DMS 273 treated with DMSO at 0.1 percent for 48 hours (cell line): ENCODE measurements at places on chromosomes 11 and 22.

GRCh38 chr11:71336176-71336995, 84.0 kb upstream of the SHANK2 start:
- no peak for DNase-seq

GRCh38 chr11:6594142-6594768, 9.2 kb downstream of the RRP8 start:
- DNase-seq, result no peak

- DNase-seq, result no peak
Measured at GRCh38 chr11:8527939-8528338, 66.1 kb downstream of the STK33 start.

DNA sequence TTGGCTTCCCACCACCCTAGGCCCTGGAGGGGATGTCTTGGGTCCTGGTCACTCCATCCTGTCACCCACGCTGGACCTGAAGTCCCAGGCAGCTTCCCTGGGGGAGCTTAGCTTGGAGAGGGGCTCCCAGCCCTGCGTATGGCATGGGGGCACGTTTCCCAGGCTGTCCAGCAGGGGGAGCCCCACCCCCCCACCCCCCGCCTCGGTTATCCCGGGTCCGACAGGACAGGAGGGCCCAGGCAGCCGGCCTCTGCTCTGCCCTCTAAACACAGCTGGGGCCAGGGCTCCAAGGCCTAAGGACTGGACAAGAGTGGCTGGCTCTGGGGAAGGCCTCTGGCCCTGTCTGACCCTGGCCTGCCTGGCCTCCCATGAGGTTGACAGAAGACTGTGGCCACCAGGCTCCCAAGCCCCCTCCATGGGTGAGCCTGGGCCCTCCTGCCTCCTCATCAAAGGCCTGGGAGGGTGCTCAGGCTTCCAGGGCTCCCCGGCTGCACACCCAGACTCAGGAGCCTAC, 104.8 kb downstream of the NECTIN1 start:
- DNase-seq, result no peak

- DNase-seq, result no peak
Measured at GRCh38 chr11:69913591-69914285, 94.5 kb upstream of the FGF3 start.

- no peak for DNase-seq
Measured at GRCh38 chr11:11253497-11253896, 99.6 kb downstream of the CSNK2A3 start.

- no peak for DNase-seq
Measured at GRCh38 chr11:46615756-46616155, 1.3 kb downstream of the HARBI1 start.

- no peak for DNase-seq
Measured at GRCh38 chr11:21148376-21148775, 479.0 kb downstream of the NELL1 start.

- no peak for DNase-seq
Measured at GRCh38 chr22:30697975-30698374, 3.3 kb downstream of the OSBP2 start.

- no peak for DNase-seq
Measured at GRCh38 chr11:133840479-133840941, 4.8 kb downstream of the SPATA19 start.

DNA sequence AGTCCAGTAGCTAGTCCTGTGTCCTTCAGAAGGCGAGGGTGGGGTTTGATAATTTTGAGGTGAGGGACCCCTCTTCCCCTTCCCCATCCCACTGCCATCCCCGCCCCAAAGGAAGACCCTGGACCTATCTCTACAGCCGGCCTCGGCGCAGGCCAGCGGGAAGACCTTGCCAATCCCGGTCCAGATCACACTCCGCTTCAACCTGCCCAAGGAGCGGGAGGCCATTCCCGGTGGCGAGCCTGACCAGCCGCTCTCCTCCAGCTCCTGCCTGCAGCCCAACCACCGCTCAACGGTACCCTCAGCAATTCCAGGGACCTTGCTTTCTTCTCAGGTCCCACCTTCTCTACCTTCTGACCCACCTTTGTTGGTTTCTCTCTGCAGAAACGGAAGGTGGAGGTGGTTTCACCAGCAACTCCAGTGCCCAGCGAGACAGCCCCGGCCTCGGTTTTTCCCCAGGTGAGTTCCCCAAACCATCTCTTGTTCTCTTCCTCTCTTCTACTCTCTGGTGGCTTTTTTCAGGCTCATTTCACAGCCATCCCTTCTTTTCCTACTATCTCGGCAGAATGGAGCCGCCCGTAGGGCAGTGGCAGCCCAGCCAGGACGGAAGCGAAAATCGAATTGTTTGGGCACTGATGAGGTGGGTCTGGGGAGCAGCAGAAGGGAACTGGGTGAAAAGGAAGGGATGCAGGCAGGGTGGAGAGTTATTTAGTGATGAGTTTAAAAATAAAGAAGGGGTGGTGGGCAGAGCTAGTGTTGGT, 1.3 kb downstream of the KAT5 start:
- no peak for DNase-seq

DNA sequence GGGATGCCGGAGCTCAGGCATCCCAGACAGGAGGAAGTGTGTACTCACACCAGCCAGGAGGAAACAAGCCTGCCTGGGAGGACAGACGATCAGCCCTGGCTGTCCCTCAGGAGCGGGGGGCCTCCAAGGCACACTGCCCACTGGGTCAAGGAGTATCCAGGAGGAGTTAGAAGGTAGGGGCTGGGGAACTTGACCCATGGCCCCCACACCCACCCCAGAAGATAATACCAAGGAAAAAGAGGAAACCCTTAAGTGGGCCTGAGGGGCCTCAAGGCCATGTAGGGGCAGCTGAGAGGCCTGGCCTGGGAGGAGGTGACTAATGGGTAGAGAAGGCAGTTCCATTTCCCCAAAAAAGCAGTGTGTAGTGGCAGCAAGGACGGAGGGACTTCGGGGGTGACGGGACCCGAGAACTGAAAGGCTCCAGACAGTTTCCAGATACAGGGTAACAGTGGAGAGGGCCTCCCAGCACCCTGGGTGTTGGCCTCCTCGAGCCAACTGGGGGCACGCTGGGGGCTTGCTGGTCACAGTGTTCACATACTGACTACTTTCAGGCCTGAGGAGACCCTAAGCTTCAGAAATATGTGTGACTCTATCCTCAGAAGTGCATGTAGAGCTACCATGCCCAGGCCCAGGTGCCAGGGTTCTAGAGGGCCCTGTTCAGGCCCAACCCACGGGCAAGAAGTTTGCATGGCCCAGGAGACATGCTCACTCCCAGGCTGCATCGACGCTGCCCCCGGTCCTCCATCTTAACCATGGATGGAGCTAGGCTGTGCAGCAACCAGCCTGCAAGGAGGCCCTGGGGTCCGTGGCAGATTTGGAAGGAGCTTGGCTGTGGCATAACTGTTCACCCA, 75.7 kb upstream of the PITPNB start:
- no peak for DNase-seq

DNA sequence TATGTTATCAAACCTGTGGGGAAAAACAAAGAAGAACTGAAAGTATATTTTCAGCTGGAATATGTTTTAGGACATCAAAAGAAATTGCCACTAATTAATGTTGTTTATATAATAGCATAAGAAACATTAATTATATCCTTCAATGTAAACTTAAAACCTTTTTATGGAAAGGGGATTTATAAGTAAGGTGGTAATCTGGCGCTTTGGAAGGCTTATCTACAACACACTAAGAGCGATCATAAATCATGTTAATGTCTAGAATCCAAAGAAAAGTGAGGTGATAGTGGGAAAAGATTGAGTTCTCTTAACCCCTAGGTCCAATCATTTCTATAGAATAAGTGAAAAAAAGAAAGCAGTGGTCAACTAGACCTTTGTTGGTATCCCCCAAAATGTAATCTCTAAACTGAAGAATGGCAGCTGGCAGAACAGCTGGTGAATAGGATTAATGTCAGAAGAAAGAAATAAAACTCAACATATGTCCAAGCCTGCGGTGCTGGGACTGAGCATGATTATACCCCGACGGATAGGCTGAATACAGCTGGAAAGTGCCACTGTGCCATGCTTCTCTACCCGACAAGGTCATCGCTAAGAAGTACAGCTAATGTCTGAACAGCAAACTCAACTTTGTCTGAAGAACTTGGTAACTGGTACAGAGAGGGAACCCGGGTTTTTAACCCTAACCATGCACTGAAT, 64.0 kb downstream of the SOX6 start:
- peak; percentile 75 for DNase-seq

DNA sequence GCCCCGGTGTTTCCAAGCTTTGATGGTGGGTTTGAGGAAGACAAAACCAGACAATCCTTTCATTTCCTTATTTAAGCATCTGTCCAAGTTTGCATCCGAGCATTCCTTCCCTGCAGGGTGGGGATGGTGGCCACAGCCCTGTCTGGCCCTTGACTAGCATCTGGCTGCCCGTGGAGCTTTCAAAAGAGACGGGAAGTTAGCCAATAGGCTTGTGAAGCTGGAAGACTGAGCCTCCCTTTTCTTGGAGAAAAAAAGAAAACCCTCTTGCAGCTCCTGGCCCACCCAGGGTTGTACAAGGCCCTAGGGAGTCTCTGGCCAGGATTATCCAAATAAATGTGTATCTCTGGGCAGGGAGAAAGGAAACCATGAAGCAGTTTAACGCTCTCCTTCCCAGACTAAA, 60.6 kb downstream of the MICAL2 start:
- DNase-seq, result no peak

DNA sequence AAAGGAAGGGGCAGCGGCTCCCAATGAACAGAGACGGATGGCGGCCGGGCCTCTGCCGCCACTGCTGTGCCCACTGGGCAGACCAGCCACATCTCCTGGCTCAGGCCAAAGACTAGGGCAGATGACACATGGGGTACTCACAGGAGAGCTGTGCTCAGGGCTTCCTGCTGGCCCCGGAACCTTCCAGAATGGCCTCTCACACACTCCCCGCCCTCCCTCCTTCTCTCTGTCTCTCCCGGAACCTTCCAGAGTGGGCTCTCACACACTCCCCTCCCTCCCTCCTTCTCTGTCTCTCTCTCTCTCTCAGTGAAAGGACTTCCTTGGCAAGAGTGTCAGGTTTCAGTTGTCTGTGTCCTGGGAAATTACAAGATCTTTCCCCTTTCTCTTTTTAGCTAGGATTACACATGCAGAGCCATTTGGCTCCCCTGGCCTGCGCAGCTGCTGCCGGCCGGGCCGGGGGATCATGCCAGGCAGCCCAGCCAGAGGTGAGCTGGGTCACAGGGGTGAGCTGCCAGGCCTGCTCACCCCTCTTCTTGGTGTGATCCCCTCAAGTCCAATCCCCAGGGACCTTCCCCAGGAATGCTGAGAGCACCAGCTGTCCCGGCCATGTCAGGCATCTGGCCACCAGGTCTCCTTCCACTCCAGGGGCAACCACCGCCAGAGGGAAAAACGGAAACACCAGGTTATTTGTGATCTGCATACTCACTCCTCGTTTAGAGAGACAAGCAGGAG, 45.3 kb upstream of the ADA2 start:
- DNase-seq, result peak; percentile 63

GRCh38 chr11:127379686-127380085, 379.1 kb upstream of the KIRREL3 start:
- DNase-seq, result no peak

DNA sequence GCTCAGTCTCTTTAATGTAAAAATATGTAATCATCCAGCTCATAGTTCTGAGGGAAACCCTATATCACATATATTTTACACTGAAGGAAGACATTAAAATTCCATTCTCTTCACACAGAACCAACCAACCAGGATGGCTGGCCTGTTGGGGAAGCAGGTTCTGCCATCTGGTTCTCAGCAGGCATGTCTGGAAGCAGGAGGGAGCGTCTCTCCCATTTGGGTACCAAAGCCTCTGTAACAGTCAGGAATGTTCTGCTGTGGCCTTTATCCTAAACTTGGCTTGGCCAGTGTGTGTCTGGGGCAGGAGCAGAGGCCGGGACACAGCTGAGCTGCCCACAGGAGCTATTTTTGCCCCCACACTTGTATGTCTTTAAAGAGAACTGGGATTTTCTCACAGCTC, 29.2 kb downstream of the SGSM3 start:
- no peak for DNase-seq

DNA sequence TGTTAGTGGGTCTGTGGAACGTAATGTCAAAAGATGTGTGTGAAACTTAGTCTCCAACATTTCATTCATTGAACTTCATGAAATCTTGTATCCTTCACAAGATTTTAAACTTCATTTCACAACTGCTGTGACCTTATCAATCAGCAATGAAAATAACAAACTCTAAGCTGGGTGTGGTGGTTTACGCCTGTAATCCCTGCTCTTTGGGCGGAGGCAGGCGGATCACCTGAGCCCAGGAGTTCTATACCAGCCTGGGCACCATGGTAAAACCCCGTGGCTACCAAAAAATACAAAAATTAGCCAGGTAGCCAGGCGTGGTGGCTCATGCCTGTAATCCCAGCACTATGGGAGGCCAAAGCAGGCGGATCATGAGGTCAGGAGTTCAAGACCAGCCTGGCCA, 5.1 kb downstream of the CHKA start:
- DNase-seq, result no peak

- no peak for DNase-seq
Measured at GRCh38 chr11:72844356-72844755, 30.1 kb downstream of the ATG16L2 start.

DNA sequence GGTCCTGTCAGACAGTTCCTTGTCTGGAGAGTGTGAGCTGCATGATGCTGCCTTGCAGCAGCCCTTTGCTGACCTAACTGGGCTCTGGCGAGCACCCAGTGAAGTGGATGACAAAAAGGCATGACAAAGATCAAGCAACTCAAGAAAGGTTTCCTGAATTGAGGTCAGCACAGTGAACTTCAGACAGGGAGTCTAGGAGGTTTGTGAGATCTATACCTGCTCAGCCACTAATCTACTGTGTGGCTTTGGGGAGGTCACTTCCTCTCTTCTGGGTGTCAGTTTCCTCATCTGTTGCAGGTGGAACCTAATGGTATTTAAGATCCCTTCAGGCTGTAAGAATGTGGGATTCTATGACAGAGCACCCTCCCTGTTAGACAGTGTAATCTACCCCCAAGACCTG, 213.9 kb upstream of the NARS2 start:
- no peak for DNase-seq

DNA sequence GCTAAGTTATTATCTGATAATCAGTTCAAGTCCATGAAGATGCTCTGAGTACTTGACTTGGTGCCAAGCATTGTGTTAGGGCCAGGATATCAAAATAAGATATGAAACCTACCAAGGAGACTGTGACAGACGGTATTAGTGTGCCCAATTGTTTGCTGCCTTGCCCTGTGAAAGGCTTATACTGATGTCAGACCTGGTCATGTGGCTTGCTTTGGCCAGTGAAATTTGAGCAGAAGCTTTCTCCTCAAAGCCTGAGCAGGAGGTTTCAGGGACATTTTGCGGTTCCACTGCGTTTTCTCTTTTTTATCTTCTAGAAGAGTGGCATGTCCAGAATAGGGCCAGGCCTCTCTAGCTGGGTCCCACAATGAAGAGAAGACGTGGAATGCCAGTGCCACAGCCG, 15.8 kb upstream of the PKNOX2 start:
- DNase-seq, result no peak
